ENCODE measurements at places on chromosomes 7 and 10.

DNA sequence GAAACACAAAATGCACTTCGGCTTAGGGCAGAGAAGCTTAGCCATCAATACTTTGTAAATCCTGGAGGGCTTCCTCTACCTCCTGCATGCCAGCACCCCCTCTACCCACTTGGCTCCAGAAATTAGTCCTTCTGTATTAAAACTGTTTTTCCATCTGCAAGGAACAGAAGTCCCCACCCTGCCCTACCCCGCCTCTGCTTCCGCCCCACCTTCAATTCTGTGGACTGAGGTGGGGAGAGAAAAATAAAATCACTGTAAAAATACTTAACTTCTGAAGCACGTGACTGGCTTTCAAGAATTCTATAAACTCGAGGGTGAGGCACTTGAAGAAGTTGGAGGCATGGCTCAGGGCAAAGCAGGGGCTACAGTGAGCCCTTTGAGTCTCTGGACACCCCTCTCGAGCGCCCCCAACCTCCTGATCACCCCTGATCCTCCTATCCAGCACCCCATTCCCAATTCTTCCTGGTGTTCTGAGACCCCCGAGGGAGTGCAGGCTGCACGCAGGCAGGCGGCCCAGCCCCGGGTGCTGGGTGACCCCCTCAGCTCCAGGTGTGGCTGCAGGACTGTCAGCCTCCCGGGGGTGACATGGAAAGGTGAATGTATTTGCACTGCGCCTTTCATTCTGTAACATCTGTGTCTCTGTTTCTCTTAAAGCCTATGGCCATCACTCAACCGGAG is 7.3 kb upstream of the KIAA1217 start:
- H3K27ac ChIP-seq = no peak overlapping the region
- H3K4me1 ChIP-seq = no peaks in the 10 kb centered on the region
- no peak for DNase-seq
- no peak overlapping the region for H3K4me3 ChIP-seq

DNA sequence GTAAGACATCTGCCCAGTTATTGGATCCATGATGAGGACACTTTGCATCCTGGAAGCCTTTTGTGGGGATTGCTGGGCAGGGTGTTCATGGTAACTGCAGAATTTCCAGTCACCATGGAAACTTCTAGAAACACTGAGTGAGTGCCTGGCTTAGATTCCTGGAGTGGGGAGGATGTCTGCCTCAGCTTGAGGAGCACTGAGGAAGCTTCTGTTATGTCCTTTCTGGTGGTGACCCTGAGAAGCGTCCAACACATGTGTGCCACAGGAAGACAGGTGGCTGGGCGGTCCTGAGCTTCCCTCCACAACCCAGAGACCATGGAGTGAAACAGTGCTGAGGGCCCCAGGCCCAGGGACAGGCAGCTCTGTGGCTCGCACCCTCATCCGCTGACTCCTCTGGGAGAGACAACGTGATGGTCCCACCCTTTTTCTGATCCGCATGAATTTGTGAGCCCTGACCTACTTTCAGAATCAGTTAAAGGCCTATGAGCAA is 191.8 kb upstream of the CXCL12 start:
- H3K4me1 ChIP-seq = no peaks in the 10 kb centered on the region
- no peak overlapping the region for H3K27ac ChIP-seq
- DNase-seq = no peak
- no peak overlapping the region for H3K4me3 ChIP-seq
- no peaks in the 10 kb centered on the region for H3K36me3 ChIP-seq

GRCh38 chr7:64938540-64938939 is 35.5 kb downstream of the ZNF273 start:
- H3K27me3 ChIP-seq = no peaks in the 10 kb centered on the region
- DNase-seq = no peak
- H3K4me3 ChIP-seq = no peak overlapping the region
- H3K27ac ChIP-seq = no peak overlapping the region

GRCh38 chr7:70756789-70757188 is 375.2 kb upstream of the GALNT17 start:
- H3K27ac ChIP-seq = peak overlapping the region; percentile 35
- peaks cover 4% of the 10 kb centered on the region for H3K36me3 ChIP-seq
- H3K27me3 ChIP-seq = no peaks in the 10 kb centered on the region
- no peak for DNase-seq
- H3K4me1 ChIP-seq = peaks cover 55% of the 10 kb centered on the region

DNA sequence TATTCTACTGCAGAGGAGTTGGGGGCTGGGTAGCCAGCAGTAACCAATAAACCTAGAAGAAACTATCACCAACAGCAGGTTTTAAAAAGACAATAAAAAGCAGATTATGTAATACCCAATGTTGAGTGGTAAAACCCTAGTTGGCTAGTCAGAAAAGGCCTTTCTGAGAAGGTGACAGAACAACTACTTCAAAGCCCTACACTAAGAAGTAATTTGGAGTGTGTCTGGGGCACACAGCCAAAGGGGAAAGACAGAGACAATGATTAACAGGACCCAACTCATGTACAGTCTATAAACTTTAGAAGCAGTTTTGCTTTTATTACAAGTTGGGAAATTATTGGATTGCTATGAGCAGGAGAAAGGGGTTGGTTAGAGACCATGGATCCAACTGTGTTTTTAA is 77.2 kb upstream of the TMEM106B start:
- no peak for DNase-seq
- no peak overlapping the region for H3K27ac ChIP-seq
- H3K4me3 ChIP-seq = no peak overlapping the region
- peaks cover 8% of the 10 kb centered on the region for H3K4me1 ChIP-seq
- H3K36me3 ChIP-seq = no peaks in the 10 kb centered on the region

Data from effector memory CD8-positive, alpha-beta T cell (primary cell).